Activated CD4-positive, alpha-beta T cell treated with anti-CD3 and anti-CD28 coated beads, Interleukin-2, amount 50 U/mL, for 1 hour (primary cell): ENCODE measurements at places on chromosomes 13 and 19.

DNA sequence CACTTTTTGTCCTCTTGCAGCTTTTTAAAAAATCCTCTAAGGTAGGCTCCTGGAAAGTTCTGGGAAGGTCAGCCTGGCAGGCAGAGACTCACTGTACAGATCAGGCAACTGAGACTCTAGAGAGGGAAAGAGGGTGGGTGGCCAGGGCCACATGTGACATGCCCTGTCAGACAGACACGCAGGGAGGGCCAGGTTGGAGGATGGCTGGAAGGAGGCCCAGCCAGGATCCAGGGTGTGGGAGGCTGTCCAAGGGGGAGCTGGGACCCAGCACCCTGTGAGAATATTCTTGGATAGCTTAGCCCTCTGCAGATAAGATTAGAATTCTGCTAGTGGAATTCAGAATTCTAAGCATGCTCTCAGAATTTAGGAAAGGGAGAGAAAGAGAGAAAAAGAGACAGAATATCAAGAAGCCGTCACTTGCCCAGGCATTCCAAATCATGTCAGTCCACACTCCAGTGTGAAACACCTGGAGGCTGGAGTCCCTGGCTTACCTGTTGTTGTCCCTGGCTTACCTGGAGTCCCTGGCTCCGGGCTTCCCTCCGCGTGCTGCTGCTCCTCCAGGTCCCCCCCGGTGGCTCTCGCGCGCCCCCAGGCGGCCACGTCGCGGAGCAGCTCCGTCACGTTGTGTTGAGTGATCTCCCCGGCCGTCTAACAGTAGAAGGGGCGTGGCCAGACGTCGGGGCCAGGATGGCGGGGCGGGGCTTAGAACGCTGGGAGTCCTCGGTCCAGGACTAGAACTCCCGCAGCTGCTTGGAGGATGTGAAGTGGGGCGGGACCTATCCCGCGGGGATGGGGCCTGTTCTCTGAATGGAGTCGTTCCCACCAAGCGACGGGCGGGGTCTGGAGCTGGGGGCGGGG lies 2.8 kb upstream of the TNNI3 start:
- DNase-seq: peak; percentile 85

DNA sequence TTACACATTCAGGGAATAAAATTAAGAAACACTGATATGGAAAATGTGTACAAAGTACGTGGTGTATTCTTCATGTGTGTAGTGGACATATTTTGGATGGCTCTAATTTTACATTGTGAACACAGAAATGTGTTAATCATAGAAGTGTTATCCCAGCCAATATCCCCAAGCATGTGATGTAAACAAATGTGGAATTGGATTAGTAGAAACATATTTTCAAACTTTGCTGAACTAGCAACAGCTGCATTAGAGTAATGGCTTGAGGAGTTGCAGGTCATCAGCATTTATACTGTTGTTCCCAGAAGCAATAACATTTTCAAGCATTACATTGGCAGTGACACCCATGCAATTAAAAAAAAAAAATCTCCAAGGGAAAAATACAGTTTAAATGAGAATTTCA lies 600.6 kb downstream of the SLITRK1 start:
- DNase-seq: no peak

GRCh38 chr19:6826281-6826920 lies 53.9 kb downstream of the VAV1 start:
- no peak for DNase-seq

- DNase-seq: no peak
These were observed 65.7 kb upstream of the IL17D start for GRCh38 chr13:20637811-20638210.

GRCh38 chr19:35222373-35223015 lies 6.0 kb downstream of the FAM187B start:
- DNase-seq: no peak

- no peak for DNase-seq
These were observed 81.8 kb downstream of the GPR12 start for GRCh38 chr13:26678796-26679195.

DNA sequence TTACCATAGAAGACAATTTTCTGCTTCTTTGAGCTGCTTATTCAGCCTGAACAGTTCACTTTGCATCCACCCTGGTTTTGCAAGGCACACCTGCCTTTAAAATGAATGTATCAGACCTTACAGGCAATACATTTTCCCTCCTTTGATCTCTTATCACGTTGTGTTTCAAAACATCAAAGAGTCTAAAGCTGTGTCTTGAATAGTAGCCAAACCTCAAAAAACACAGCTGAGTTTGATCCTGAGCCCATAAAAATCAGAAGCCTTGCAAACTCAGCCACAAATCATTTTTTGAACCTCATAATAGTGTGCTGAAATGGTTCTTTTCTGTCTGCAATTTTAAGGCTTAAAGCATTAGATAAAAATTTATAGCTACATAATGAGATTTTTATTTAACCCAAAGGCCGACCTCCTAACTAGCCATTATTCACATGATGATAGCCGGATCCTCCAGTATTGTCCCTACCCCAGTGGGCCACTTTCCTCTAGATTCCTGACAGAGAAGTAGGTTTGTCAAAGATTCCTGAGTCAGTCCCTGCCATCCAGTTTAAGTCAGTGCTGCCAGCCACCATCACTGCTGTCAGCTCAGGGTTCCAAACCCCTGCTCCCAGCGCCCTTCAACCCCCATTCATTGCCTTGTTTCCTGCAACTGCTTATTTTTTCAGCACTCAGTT lies 71.8 kb downstream of the CAB39L start:
- DNase-seq: peak; percentile 5

DNA sequence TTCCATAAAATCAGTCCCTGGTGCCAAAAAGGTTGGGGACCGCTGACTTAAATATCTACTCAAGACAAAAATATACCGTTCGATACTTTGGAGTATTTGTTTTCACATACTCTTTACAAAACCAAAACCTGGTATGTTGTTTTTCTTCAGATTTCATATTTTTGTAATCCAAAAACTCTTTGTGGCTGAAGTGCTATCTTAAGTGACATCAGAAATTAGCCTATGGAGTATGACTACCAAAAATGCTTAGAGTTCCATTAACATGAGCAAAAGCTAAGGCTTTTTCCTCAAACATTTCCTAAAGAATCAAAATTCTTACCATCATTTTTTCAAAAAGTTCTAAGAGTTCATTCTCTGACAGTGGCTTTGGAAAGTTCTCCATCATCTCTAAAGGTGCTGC lies 52.0 kb downstream of the DIAPH3 start:
- no peak for DNase-seq

- no peak for DNase-seq
These were observed 90.9 kb downstream of the TEX29 start for GRCh38 chr13:111411151-111411858.

GRCh38 chr19:41302624-41303351 lies 7.2 kb upstream of the CCDC97 start:
- DNase-seq: peak; percentile 44

DNA sequence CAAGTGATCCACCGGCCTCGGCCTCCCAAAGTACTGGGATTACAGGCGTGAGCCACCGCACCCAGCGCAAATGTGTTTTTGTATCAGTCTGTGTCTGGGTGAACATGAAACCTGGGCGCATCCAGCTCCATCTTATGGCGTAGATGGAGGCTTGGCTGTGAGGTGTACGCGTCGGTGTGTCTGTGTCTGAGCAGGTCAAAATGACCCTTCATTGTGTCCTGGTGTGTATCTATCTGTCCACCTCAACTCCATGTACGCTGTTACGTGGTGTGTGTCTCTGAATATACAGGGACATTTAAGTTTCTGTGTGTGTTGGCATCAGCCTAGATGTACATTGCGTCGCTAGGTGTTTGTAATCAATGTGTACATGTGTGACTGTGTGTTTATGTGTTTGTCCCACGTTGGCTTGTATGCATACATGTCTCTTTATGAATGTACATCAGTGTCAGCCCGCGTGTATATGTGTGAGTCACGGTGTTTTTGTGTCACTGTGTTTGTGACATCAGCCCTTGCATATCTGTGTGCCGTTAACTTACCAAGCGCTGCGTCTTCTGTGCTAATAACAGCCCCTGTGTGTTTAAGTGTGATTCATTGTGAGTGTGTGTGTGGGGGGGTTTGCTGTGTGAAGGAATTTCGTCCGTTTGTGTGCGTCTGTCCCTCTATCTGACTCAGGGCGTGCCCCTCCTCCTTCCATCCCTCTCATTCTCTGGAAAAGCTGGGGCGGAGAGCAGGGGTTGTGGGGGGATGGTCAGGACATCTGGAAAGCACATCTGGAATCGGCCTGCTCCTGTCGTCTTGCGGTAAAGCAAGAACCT lies 6.4 kb downstream of the AXL start:
- peak; percentile 20 for DNase-seq

GRCh38 chr19:1116726-1117581 lies 13.2 kb downstream of the GPX4 start:
- DNase-seq: no peak

GRCh38 chr19:17419154-17419620 lies 660 bp upstream of the MVB12A start:
- no peak for DNase-seq

- DNase-seq: no peak
These were observed 335.7 kb downstream of the TSHZ3 start for GRCh38 chr19:31013384-31014020.

- no peak for DNase-seq
These were observed 661 bp upstream of the BABAM1 start for GRCh38 chr19:17266589-17266974.

DNA sequence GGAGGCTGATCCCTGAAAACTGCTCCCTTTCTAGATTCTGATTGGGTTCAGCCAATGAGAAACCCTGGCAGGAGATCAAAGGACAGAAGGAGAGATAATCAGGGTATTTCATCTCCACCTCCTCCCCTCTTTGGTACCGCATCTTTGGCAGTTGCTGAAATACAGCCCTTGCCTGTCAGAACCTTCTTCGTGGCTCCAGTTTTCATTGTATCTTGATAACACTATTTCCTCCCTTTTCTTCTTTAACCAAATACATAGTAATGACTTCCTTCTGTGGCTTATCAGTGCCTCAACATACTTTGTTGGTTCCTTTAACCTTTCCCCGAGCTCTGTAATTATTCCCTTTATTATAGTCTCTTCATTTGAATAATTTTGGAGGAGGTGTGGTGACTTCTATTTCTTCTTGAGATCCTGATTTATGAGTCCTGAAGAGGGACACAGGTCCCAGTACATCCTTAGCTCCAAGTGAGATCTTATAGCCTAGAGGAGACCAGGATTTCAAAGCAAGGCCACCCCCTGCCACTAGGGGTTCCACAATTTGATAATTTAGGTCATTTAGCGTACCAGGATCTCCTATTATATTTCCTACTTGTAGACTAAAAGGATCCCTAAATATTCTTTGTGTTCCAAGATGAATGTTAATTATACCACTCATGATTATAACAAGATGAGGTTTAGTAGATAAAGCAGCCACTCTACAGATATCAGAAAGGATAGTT lies 98.0 kb downstream of the EDNRB start:
- DNase-seq: no peak

DNA sequence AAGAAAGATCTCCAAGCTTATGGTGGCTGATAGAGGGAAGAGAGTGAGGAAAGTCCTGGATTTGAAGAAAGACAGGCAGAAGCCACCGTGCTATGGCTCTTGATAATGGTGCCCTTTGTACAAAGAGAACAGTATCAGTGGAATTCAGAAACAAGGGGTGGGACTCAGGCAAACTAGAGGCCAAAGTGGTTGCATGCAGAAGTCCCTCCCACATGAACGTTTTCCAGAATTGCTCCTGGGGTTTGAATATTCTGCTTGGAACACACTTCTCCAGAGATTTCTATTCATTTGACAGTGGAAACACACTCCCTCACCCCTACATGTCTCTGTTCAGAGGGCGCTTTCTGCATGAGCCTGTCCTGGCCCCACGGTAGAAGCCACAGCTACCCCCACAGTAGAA lies 10.1 kb upstream of the MBNL2 start:
- DNase-seq: no peak

- no peak for DNase-seq
These were observed 37.4 kb upstream of the ZNF527 start for GRCh38 chr19:37333457-37333856.

DNA sequence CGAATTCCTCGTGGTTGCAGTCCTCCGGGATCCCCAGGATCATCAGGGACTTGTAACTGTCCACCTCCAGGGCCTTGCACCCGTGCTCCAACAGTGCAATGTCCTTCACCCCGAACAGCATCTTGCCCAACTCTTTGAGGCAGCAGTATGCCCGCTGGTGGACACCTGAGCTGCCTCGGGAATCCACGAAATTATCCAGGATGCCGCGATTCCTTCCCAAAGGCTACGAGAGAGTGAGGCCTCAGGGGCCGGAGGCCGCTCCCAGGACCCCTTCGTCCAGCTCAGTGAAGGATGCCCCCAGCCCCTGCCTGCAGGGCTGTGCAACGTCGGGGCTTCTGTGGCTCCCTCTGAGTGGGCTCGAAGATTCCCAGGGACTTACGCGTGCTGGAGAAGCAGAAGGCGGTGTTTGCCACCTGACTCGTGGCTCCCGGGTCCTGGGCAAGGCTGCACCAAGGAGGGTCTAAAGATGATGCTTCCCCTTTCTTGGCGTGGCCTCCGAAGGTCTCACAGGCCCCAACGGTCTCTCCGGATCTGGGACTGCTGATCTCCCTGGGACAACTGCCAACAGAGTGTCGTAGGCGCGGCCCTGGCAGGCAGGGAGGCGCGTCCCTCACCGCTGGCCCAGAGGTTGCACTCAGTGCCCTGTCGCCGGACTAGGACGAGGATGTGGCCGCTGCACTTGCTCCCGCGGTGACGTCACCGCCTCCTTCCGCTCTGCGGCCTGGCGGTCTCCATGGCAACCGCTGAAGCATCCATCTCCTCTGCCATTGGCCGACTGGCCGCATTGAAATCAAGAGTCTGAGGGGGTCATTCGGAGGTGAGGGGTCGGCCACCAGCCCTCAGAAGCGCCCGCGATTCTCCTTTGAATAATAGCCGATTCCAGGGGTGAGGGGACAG lies at the start of gene PNMA8C:
Gene PNMA8C, minus strand, starts transcription at position 698 of the 897 bp plus-strand sequence. Its CDS starts 577 bp downstream, at position 121.
- peak; percentile 35 for DNase-seq

DNA sequence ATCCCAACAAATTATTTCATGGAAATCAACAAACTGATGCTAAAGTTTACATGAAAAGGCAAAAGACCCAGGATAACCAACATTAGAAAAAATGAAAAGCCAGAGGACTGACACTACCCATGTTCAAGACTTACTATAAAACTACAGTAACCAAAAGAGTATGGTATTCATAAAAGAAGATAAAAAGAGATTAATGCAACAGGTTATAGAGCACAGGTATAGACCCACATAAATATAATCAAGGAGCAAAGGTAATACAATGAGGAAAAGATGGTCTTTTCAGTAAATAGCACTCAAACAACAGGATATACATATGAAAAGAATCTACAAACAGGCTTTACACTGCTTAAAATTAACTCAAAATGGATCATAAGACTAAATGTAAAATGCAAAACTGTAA lies 1342.7 kb downstream of the UQCRFS1 start:
- no peak for DNase-seq

DNA sequence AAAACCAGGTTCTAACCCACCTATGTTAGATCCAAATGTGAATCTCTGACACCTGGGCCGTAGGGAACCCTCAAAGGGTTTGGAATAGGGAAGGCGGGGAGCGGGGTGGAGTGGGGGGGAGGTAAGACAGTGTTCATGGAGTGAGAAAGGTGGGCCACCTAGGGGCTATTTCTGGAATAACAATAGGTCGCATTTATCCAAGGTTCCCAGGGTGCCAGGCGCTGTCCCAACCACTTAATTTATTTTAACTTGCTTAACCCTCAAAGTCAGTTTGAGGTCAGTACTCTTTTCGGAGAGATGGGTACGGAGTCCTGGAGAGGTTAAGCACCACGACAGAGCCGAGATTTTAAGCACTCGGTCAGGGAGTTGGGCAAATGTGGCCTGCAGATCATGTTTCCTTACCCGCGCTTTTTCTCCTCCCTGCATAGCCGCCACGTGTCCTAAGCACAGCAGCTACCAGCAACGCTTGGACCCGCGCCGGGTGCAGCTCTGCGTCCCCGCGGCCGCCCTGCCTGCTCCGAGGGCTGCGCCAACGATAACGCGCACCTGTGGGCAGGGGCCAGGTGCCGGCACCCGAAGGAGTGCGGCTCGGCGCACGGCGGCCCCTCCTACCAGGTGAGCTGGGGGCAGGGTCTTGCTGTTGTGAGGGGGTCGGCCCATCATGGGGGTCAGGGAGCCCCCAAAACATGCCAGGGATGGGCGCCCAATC lies 25.0 kb upstream of the FXYD3 start:
- DNase-seq: peak; percentile 24
